ENCODE measurements at places on chromosomes 1 and 21.
A peak's percentile ranks its signal among the peaks of the same experiment; 100 is the strongest.

DNA sequence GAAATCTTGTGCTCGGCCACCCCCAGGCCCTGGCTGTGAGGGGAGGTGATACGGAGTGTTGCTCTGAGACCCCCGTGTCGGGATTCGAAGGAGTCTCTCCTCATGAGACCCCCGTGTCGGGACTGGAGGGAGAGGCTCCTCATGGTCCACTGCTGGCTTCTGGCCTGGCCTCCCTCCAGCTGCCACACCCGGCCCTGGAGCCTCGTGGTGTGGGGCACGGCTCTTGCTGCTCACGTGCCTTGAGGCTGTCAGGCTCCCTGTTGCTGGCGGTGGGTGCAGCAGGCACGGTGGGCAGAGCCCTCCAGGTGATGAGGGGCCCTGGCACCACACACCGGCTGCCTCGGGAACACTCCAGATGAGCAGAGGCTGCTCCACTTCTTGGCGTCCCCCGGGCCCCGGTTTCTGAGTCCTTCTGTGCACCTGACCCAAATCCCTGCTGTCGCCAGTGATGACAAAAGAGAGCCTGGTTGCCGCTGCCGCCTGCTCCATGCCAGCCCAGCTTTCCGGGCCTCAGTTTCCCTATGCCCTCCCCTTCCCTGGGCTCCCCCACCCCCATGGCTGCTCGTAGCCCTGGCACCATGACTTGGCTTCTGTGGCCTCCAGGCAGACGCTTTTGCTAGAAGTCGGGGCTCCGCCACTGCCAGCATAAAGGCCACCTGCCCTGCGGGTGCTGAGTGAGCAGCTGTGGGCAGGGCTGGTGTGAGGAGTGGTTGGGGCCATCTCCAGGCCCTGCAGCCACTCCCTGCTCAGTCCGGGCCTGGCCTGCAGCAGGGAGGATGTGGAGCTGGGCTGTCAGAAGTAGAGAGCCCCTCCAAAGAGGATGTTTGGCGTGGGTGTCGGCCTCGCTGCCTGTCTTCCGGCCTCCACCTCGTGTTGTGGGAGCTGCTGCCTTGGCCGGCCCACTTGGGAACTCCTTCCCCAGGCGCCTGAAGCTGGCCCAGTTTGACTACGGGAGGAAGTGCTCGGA lies 11.8 kb downstream of the TMEM240 start:
- DNase-seq = no peak

- no peak for DNase-seq
Measured at GRCh38 chr1:218397752-218398339, 52.7 kb downstream of the TGFB2 start.

DNA sequence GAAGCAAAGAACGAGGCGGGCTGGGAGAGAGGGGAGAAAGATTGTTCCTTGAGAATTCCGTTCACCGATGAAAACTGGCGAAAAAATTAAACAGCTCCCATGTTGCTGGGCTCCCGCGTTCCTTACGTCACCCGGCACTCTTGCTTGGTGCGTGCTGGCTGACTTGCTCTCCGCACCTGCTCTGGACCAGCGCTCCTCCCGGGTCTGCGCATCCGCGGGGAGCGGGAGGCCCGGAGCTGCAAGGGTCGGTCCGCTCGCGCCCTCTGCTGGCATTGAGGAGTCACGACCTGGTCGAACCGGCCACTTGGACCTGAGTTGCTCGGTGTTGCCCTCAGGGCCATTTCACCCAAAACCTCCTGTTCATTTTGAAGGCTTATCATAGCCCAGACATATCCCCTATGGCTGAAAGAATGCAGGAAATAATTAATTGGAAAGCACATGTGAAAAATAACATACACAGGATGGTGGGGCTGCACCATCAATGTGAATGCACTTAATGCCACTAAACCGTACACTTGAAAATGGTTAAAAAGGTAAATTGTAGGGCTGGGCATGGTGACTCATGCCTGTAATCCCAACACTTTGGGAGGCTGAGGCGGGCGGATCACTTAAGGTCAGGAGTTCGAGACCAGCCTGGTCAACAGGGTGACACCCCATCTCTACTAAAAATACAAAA lies 98.9 kb upstream of the BACE2 start:
- DNase-seq = peak; percentile 93

DNA sequence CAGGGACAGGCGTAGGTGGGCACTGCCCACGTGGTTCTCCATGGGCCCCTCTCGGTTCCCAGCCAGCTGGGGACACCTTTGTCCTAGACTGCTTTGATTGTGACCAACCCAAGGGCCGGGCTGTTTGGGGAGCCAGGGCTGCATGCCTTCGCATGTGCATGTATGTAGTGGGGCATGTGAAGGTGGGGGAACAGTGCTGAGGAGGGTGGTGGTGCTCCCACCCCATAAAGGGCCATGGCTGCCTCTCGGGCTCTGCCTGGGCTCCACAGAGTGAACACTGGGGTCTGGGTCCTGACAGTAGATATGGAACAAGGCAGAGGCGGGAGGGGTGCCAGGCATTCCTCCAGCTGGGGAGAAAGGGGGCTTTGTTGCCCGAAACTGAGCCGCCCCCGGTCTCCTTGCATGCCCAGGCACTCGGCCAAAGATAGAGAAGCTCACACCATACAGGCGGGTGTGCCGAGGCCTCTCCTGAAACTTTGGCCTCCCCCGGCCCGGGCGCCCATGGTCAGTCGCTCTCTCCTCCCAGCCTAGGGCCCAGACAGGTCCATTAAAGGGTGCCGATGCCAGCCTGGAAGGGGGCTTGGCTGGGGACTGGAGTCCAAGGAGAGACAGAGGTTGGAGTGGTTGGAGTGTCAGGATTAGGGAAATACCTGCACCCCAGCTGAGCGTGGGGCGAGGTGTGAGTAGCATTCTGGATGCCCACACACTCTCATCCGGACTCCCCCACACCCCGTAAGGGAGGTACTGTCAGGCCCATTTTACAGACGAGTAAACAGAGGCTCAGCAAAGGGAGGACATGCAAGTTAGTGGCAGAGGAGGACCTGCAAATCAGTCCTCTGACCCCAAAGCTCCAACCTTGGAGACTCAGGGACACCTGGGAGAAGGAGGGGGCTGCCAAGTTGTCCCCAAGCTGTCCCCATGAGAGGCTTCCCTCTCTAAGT lies 41.1 kb downstream of the EPHA2 start:
- no peak for DNase-seq

DNA sequence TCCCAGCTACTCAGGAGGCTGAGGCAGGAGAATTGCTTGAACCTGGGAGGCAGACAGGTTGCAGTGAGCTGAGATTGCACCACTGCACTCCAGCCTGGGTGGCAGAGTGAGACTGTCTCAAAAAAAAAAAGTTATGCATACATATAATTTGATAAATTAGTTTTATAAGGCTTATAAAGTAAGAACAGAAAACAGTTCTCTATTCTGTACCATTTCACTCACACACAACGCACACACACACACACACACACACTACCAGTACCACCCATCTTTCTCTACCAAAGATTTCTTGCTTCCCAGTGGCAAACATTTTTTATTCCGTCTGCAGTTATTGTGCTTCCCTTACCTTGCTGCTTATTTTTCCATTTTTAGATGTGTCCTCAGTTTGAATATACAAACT lies 46.4 kb upstream of the FASLG start:
- no peak for DNase-seq

GRCh38 chr1:59045137-59045536 lies 251.8 kb upstream of the FGGY start:
- DNase-seq = no peak

DNA sequence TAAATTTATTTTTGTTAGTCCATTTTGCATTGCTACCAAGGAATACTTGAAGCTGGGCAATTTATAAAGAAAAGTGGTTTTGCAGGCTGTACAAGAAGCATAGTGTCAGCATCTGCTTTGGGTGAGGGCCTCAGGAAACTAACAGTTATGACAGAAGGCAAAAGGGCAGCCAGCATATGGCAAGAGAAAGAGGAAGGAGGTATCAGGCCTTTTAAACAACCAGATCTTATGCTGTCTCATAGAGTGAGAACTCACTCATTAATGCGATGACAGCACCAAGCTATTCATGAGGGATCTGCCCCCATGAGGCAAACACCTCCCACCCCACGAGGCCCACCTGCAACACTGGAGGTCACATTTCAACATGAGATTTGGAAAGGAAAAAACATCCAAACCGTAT lies 898.4 kb downstream of the KCNT2 start:
- peak; percentile 24 for DNase-seq

DNA sequence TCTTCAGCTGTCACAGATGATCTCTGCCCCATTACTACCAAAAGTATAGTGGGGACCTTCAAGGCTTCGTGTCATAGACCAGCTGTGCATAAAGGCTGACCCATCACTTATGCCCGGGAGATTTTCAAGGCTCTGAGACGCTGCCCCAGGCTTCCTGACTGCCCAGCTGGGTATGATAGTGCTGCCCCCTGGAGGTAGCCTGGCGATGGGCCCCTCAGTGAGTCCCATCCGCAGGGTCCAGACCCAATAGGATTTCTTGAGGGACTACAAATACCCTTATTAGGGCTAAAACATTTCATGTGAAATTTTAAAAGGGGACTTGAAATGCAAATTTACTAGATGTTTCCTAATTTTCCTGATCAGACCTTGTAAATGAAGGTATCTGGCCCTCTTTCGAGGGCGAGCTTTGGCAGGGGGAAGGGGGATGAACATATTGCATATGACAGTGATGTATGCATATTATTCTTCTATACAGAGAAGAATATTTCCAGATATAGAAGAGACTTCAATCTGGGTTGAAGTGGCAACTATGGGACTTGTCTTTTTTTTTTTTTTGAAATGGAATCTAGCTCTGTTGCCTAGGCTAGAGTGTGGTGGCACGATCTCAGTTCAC lies 11.7 kb upstream of the FCMR start:
- peak; percentile 28 for DNase-seq

DNA sequence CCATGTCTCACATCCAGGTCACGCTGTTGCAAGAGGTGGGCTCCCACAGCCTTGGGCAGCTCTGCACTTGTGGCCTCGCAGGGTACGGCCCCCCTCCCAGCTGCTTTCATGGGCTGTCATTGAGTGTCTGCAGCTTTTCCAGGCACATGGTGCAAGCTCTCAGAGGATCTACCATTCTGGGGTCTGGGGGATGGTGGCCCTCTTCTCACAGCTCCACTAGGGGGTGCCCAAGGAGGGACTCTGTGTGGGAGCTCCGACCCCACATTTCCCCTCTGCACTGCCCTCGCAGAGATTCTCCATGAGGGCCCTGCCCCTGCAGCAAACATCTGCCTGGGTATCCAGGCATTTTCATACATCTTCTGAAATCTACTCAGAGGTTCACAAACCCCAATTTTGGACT lies 219.4 kb downstream of the LRRC7 start:
- DNase-seq = no peak

DNA sequence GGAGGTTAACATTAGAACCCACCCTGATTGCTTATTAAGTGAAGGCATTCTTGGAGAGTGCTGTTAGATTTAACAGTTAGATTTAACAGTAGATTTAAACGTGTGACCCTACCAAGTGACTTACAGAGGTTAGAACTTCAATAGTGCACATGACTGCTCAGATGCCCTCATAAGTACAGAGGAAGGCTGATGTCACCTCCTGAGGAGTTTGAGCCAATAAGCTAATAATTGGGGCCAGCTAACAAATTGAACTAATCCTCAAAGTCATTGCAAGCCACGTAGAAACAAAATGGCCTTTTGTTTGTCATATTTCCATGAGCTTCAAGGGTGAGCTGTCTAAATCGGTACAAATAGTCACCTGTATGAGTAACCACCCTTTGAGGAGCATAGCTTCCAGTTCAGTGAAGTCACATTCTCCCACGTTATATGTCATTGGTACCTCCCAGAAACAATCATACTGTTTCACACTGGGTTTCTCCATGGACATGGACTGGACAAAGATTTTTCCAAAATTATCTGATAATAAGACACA lies 11.7 kb downstream of the AVPR1B start:
- no peak for DNase-seq

Data from glutamatergic neuron (in vitro differentiated cells).